ENCODE measurements at places on chromosomes 3 and 15.

- no peak for DNase-seq
Observed at GRCh38 chr3:171904829-171905228, 61.7 kb downstream of the TMEM212 start.

DNA sequence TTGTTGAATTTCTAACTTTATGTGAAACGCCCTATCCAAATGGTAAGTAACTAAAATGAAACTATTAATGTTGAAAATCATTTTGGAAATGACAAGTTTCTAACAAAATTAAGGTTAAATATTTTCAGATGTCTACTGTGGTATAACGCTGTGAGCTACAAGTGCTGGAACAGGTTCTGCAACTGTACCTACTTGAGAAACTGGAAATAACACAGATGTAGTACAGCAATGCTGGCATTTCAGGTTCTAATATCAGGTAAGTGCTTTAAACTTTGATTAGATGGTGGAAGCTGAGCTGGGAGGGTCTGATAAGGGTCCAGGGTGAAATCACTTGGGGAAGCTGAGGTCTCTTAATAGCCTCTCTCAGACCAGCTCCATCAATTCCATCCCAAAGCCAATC, 315.1 kb downstream of the STXBP5L start:
- no peak for DNase-seq

DNA sequence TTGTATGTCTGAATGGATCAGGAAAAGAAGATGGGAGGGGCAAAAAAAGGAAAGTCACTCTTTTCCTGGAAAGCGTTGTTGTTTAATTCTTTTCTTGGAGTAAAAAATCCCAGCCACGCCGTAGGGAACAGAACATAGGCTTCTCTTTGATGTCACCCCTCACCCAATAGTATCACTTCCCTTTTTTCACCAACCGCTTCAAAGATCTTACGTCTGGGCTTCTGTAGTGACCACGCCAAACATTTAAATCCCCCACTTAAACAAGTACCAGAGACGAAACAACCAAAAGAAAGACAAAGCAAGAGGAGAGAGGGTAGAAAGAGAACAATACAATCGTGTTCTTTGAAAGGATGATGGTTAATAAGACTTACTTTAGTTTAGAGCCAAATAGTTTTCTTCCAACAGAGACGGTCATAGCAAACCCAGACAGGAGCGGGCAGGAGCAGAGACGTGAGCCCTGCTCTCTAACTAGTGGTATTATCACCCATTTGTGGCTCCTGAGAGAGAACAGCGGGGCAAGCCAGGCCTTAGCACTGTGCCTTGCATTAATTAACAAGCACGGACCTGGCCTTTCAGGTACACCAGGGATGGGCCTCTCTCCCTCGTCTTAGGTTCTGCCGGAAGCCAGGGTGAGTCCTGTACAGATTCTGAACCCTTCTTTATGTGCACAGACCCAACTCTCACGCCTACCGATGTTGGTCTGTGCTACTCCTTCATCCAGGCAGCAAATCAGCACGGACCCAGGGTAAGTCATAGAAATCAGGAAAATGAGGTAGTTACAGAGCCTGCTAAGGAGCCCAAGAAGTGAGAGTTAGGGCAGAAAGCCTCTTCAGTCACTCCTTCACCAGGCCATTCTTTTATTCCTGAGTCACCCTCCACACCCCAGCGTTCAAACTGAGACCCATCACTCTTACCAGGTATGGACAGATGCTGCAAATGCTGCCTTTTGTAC, 28.2 kb upstream of the BCL6 start:
- peak; percentile 75 for DNase-seq

- DNase-seq = no peak
Observed at GRCh38 chr3:88142094-88142624, 7.6 kb upstream of the C3orf38 start.

GRCh38 chr15:90481023-90481422, 48.7 kb upstream of the CRTC3 start:
- DNase-seq = peak; percentile 93

GRCh38 chr15:94296717-94297116, 65.4 kb downstream of the MCTP2 start:
- DNase-seq = no peak

DNA sequence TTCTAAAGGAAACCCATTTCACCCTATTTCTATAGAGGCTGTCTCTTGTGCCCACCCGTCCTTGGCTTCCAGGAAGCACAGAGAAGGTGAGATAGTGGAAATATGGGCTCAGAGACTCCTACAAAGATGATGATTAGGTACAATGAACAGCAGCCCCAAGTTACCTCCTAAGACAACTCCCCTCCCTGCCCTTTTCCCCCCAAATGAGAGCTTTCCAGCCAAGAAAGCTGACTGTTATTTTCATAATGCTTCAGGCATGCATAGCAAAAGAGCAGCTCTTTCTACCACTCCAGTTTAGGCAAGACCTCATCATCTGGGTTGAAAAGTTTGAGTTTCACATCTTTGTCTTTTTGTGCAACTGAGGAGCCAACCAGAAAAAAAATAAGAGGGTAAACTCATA, 248.8 kb upstream of the ADAMTS9 start:
- DNase-seq = no peak

GRCh38 chr3:132635052-132635451, 24.6 kb downstream of the ACAD11 start:
- no peak for DNase-seq

- DNase-seq = no peak
Observed at GRCh38 chr3:67808906-67809305, 154.5 kb upstream of the SUCLG2 start.

DNA sequence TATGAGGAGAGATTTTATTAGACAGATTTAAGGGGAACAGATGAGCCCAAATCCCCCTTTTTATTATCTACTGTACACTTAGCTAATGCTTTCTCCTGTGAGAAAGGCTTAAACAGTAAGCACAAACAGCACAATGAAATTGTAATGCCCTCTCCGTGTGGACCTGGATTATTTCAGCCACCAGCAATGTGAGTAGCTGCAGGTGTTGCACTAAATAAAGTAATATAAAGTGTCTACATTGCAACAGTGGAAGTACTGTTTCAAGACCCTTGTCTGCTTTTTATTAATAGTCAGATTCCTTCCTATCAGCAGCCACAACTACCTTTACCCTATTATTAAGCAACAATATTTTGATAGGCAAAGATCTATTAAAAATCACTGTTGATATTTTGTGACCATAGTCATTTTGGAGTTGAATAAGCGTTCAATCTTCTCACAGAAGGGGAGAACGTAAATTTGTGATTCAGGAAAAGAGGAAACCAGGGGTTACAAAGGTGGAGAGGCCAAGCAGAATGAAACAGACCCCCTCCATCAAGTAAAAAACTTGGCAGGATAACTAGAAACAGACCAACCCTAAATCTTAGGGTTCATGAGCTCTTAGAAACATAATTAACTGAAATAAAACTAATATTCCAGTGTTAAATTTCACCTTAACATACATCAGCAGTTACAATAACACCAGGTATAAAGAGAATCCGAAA, 422.6 kb downstream of the MECOM start:
- no peak for DNase-seq

DNA sequence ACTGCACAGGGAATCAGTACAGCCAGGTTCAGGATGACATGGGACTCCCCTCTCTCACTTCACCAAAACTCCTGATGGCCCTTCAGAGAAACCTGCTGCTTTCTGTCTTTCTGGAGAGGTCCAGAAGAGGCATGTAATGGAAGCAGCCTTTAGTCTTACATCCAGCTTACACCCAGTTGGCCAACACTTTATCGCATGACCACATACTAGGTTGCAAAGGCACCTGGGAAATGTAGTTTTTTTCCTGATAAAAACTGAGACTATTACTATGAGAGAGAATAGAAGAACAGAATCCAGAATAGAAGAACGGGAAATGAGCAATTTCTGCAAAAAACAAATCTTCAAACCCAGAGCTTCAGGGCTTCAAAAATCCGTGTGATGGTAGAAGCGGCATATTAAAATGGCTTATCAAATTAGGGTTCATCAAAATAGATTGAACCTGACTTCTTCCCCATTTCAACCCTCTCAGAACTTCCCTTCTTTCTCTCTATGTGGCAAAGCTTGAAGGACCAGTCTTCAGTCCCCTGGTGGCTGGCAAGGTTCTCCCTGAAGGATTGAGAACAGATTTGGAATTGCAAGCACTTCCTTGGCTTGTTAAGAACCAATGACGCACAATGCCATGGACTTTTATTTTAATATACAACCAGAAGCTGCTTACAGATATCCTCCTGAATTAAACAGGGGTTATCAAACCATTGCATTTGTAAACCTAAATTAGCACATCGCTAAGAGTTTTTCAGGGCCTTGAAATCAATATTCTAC, 34.4 kb downstream of the CORO2B start:
- no peak for DNase-seq

GRCh38 chr15:81176291-81176893, 20.3 kb upstream of the IL16 start:
- no peak for DNase-seq

DNA sequence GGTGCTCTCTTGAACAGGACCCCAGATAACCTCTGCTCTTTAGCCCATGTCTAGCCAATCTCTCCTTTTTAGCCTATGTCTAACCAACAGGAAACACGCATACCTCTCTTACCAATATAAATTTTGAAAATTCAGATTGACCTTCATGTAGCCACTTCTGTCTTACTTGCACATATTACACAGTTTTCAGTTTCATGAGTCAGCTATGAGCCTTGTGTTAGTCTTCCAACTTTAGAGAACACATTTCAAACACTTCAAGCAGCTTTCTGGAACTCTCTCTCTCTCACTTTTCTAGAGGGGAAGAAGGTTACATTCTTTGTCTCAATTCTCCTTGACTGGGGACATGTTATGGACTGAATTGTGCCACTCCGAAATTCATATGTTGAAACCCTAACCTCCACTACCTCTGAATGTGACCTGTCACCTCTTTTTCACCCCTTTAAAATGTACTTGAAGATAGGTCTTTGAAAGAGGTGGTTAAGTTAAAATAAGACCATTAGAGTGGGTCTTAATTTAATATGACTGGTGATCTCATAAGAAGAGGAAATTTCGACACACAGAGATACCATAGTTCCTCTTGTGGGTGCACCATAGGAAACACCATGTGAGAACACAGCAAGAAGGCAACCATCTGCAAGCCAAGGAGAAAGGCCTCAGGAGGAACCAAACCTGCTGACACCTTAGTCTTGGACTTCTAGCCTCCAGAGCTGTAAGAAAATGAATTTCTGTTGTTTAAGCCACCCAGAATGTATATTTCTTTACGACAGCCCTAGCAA, 480.3 kb upstream of the ALCAM start:
- no peak for DNase-seq

DNA sequence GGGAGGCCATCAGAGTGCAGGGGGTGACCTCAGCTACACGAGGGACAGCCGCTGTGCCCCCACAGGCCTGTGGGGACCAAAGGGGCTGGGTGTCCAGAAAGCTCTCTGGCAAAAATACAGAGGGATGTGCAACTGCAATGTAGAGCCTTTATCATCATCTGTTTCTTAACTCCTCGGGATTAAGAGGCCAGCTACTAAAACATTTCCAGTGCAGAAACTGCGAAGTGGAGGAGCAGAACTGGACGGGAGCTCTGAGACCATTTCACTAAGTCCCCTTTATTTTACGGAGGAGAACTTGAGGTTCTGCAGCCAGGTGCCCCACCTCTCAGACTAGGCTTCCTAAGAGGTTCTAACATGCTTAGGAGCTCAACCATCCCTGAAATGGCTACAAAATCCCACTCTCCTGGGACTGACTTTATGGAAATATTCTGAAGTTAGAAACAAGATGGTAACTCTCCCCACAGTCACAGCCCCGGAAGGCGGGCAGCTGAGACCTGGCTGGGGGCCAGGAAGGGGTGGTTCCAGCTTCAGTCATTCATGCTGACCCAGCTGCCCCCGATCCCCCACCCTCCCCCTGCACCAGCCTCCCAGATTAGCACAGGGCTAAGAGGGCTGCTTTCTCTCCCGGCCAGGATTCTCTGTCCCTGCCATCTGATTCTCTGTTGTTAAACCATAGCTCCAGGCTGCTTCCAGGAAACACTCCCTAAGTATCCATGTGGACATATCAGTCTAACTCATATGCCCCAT, 40.3 kb downstream of the UMPS start:
- no peak for DNase-seq

GRCh38 chr3:170301405-170301804, 56.1 kb upstream of the SKIL start:
- no peak for DNase-seq

DNA sequence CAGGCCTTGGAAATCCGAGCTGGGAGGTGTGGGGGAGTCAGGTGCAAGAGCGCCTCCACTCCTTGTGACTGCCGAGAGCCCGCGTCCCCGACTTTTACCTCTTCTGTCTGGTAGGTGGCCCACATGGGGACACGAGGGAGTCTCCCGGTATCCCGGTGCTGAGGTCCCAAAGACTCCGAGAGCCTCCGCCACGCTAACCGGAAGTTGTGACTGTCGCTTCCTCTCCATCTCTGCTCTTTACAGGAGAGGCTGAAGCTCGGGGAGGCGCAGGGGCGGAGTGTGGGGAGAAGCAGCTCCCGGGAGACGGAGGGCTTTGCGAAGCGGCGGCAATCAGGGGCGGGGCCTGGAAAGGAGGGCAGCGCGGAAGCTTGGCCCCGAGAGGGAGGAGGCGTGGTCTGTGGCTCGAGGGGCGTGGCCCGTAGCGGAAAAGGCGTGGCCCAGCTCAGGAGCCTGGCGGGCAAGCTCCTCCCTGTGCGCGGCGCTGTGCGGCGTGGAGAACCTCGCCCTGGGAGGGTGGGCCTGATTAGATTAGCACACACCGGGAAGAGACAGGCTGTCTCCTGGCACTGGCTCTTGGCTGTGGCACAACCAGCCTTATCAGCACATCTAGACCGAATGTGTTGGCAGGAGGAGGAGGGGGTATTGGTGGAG, 143.9 kb downstream of the GABRB3 start:
- peak; percentile 71 for DNase-seq

GRCh38 chr3:70833239-70833960, 521.0 kb upstream of the MDFIC2 start:
- peak; percentile 34 for DNase-seq

- peak; percentile 9 for DNase-seq
Observed at GRCh38 chr3:139319428-139320402, 24.1 kb upstream of the MRPS22 start.

- no peak for DNase-seq
Observed at GRCh38 chr3:33458446-33458845, 18.2 kb upstream of the UBP1 start.

DNA sequence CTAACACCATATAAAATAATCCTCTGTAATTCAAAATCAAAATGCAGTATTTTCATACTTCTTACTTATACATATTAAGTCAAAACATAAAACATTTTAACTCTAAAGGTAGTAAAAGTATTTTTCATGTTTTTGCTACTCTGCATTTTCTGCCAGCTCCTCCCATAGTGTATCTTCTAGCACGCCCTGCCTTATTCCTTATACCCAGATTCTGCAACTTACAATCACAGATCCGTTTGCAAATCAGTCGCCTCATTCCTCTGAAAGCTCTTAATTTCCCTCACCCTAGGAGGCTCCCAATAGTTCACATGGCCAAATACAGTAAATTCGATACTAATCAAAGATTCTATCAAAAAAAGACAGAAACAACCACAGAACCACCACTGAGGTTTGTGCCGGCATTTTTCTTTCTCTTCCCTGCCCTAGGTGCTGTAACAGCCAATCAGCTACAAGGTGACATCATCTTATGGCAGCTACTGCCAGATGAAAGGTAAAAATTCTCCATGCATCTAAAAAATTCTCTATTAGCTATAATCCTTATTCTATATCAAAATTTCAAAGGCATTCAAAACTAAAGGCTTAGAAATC, 72.9 kb downstream of the CLASP2 start:
- peak; percentile 26 for DNase-seq

All from common myeloid progenitor, CD34-positive (primary cell).